ENCODE measurements at places on chromosomes 5 and 9. TPM values are rescaled to one million over a fixed set of nuclear protein-coding genes. Genes with fewer than 3 reads are reported as not detected.

- DNase-seq: no peak
Observed at GRCh38 chr5:91359962-91360609, 23.0 kb downstream of the ARRDC3 start.

GRCh38 chr9:2354216-2354615, 267.4 kb upstream of the VLDLR start:
- DNase-seq: no peak

DNA sequence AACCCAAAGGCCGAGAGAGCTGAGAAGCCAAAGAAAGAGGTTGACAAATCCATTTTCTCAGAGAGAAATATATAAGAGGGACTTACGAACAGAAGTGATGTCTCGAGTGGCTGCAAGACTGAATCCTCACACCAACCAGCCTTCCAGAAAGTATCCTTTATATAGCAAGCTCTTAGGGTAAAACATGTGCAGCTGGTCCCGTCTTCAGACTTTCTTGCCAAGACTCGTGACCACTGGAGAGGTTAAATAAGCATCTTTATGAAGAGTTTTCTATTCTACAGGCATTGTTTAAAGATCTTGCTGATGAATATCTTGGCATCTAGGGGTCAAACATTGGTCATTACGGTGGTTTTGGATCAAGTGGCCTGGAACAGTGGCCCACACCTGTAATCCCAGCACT, 16.9 kb upstream of the SLC22A4 start:
- no peak for DNase-seq

- no peak for DNase-seq
Observed at GRCh38 chr5:128053291-128053954, 30.1 kb upstream of the SLC12A2 start.

- DNase-seq: no peak
Observed at GRCh38 chr5:14364096-14364495, 217.5 kb upstream of the OTULINL start.

DNA sequence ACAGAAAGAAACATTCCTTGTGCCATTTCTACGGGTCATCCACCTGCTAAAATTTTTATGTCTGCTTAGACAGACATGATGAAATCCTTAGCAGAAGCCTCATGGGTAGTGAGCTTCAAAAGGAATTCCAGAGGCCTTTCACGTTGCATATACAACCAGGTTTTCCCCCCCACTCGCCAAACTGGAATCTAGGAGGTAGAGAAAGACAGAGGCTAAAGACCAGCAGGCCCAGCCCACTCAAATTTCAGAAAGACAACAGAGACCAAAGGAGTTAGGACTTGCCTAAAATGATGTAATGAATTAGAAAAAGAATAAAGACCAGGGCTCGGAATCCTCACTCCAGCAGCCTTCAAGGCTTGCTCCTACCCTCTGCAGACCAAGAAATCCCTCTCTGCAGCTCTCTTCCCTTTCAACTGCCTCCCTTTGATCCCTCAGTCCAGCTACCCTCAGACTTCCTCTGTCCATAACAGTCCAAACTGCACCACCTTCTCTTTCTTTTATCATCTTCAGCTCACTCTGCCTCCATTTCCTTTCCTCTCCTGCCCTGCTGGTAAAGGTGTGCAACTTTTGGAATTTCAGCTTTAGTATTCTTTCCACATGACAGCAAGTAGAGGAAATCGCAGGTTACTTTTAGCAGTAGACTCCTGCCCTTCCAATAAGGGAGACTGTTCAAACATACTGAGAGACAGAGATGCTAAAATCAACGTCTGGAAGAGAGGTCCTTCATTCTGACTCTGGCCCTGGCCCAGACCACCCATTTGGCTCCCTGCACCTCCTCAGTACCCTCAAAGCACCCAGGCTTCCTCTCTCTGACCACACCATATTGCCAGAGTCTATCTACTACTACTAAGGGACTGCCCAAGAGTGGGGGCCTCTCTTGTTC, 8.9 kb downstream of the B4GALT1 start:
- no peak for DNase-seq

GRCh38 chr9:124852829-124853531, at the start of gene WDR38:
WDR38 (plus strand) TSS chr9:124853460; CDS start chr9:124853532, 72 bp downstream.
- peak; percentile 86 for DNase-seq

DNA sequence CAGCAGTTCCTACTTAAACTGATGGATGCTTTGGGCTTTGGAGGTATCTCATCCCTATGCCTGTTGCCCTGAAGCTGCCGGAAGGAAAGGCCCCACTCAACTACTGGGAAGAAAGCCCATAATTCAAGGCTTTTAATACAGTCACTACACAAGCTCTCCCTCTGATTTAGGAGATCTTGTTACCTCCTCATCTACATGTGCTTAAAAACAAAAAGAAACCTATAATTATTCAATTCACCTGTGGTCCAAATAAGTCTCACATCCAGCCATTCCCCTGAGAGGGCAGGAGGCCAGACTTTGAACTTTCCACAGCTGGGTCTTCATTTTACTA, 715 bp upstream of the LEAP2 start:
- no peak for DNase-seq

Gene SVEP1
- total RNA-seq: 8.6 TPM

Gene KCNMB1
- total RNA-seq: under 0.01 TPM

Gene FOXD4L6
- total RNA-seq: 0.82 TPM

Gene PCDHGA9
- total RNA-seq: 6.9 TPM

Gene MATR3
- 810 TPM for total RNA-seq

Gene MAPK9
- 95.8 TPM for total RNA-seq

All from frontal cortex (tissue), 4 donors.